HTR-8/SVneo (cell line): ENCODE measurements at places on chromosomes 5 and 9.

DNA sequence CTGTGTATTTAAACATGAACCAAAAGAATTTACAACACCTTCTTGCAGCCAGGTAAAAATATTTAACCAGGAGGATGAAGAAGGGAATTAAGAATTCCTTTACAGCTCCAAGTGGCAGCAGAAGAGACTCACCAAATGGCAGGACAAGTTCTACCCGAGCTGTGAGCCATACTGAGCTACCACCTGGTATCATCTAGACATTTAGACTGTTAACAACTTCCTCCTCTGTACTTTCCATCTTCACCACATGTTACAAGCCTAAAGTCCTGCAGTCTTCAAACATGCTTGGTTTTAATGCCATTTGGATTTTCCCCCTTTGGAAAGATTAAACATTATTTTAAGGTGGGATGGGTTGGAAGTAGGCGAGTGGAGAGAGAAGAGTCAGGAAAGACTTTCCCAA is 190.2 kb downstream of the TRPM6 start:
- DNase-seq, result no peak

DNA sequence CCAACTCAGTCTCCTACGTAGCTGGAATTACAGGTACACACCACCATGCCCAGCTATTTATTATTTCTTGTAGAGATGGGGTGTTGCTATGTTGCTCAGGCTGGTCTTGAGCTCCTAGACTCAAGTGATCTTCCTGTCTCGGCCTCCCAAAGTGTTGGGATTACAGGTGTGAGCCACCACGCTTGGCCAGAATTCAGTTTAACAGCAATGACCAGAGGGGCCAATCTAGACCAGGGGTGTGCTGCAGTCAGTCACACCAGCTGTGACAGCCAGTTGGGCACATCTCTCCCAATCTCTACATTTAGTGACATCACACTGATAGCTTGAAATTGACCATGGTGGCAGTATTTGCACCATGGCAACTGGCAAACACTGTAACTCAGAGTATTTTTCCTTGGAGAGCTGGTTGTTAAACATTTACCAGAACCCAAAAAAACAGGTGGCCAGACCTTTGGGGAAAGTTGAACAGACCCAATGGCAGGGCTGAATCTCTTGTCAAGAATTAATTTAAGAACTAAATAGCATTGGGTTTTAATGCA is 67.7 kb upstream of the UBTD2 start:
- no peak for DNase-seq

GRCh38 chr9:70883056-70883455 is 238.4 kb downstream of the TRPM3 start:
- no peak for DNase-seq

- no peak for DNase-seq
Observed at GRCh38 chr5:146849694-146850303, 28.8 kb downstream of the PPP2R2B start.

DNA sequence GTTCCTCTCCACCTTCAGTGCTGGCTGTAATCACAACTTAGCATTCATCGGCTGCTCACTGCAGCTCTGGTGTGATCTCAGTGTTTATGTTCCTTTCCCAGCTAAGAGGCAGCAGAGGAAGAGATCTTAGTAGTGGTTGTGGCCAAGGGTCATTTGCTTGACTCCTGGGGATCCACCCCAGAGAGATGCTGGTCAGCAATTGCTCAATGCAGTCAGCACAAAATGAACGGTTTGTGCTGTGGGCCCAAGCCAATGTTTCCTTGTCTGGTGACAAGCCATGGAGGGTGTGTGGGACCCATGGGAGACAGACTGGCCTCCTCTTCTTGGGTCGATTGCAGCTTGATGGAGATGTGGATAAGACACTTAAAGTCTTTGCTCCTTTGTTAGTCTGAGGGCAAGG is 16.1 kb upstream of the FRMD3 start:
- DNase-seq, result no peak

- DNase-seq, result no peak
Observed at GRCh38 chr5:107604990-107605389, 65.7 kb downstream of the EFNA5 start.

DNA sequence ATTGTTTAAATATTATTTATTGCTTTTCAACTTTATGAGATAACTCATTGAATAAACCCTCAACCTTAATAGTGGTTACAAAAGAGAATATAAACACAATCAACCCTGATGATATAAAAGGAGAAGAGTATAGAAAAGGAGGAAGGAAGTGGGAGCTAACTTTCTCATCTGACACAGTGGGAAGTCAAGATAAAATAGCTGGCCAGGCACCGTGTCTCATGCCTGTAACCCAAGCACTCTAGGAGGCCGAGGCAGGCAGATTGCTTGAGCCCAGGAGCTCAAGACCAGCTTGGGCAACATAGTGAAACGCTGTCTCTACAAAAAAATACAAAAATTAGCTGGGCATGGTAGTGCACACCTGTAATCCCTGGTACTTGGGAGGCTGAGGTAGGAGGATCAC is 93.5 kb downstream of the PPP2R2B start:
- no peak for DNase-seq

DNA sequence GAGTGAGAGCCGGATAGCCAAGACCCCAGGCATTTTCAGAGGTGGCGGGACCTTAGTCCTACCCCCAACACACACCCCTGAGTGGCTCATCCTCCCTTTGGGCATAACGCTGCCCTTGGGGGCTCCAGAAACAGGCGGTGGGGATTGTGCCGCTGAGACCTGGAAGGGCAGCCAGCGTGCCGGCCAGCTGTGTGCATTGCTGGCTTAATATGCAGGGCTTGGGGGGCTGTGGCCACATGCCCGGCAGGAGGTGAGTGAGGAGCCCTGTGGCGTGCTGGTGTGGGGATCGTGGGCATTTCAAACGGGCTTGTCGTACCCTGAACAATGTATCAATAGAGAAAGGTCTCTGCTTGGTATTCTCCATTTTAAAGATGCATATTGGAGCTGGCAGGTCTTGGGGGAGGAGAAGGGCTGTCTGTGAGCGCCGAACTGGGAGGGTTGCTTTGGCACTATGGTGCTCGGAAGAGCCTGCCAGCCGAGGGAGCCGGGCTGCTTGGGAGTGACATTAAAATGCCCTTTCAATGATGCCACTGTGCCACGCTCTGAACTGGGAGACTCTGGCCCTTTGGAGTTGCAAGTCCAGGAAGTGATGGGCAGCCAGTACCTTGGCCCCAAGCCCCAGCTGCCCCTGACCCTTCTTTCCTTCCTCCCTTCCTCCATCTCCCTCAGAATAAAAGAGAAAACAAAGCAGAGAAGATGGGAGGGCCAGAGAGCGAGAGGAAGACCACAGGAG is 11.2 kb upstream of the OLFM1 start:
- no peak for DNase-seq

DNA sequence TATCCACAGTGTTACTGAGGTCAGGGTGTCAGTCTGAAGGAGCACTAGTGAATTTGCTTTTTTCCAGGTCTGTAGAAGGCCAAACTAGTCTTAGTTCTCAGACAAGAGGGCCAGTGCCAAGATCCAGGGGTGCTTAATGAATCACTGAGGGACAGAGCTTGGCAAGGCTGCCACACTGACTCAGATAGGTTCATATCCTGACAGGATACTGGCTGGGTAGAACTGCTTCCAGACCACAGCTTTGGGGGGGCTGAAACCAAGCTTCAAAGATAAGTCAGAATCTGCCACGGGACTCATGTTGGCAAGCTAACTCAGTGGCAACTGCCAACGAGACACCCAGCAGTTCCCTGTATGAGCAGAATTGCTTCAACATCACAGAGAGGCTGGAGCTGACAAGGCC is 1125.4 kb downstream of the EFNA5 start:
- no peak for DNase-seq

GRCh38 chr9:127990554-127990953 is 9.8 kb upstream of the EEIG1 start:
- DNase-seq, result no peak

GRCh38 chr9:120783602-120784047 is 9.6 kb downstream of the FBXW2 start:
- DNase-seq, result peak; percentile 23

DNA sequence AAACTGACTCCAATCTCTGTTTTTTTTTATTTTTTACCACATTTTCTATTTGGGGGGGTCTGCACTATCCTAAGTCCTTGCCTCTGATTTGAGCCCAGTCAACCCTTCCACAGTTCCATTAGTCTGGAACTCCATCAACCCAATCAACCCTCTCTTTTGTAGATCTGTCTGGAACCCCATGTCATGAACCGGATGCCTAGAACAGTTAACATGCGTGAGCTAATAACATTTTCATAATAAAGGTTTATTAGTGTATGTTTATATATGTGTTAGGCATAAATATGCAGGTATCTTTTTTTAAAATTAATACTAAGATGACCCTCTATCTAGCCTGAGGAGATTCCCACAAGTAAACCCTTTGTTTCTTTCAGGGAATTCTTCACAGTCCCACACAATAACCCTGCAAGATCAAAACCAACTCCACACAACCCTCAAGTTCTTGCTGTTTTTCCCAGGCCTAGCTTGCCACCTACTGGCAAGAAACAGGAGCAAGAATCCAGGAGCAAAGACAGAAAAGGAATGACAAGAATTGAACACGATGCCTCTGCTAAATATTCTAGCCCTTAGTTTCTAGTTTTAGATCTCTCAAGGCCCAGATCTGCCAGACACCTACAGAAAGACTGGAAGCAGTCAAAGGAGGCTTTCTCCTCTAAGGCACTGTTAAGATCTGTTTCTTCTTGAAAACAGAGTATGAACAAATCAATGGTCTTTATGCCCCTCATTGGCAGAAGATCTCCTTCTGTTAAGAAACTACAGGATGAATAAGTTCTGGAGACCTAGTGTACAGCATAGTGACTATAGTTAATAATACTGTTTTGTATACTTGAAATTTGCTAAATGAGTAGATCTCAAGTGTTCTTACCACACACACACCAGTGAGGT is 100.4 kb downstream of the TRIM36 start:
- peak; percentile 21 for DNase-seq

- DNase-seq, result no peak
Observed at GRCh38 chr9:107260437-107261081, 22.5 kb upstream of the RAD23B start.

- DNase-seq, result no peak
Observed at GRCh38 chr5:31984691-31985090, 189.4 kb downstream of the GOLPH3 start.

GRCh38 chr9:19223724-19224123 is 6.8 kb upstream of the DENND4C start:
- no peak for DNase-seq

DNA sequence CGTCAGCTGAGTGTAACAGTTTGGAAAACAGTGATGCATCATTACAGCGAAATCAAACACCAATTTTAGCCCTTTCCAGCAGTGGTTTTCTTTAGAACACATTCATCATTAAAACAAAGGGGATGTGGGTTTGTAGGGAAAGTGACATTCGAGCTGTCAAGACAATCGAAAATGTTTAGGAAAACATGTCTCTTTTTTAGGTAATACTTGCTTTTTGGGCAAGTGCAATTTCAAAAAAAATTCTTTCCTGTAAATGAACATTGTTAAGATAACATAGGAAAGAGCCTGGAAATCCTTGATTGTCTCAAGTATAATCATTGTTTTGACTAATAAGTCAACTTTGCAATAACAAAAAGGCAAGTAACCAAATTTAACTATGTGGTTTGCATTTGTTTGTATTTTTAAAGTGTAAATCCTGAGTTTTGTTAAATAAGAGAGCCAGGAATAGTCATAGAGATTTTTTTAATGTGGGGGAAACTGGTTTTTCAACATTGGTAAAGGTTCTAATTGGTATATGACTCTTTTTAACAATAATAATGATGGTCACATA is 182.5 kb downstream of the TTLL11 start:
- no peak for DNase-seq

DNA sequence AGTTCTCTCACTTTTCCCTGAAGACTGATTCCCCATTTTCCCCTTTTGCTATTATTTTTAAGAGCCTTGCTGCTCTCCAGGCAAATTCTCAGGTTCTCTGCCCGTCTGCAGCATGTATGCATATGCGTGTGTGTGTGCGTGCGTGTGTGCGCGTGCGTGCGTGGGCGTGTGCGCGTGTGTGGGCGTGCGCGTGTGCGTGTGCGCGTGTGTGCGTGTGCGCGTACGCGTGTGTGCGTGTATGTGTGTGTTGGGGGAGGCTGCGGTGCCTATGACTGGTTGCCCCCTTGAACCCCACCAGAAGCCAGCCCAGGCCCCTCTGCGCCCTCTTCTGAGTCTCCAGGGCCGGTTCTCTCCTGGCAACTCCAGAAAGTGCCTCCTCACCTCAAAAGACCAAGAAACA is 987 bp upstream of the FOXI1 start:
- no peak for DNase-seq

GRCh38 chr5:78320401-78320800 is 25.9 kb upstream of the AP3B1 start:
- DNase-seq, result peak; percentile 18

GRCh38 chr5:7794823-7795222 is 56.1 kb downstream of the CFAP90 start:
- no peak for DNase-seq

GRCh38 chr5:73263001-73263710 is 90.2 kb downstream of the TMEM174 start:
- no peak for DNase-seq

- DNase-seq, result no peak
Observed at GRCh38 chr5:32664523-32664922, 46.6 kb upstream of the NPR3 start.

DNA sequence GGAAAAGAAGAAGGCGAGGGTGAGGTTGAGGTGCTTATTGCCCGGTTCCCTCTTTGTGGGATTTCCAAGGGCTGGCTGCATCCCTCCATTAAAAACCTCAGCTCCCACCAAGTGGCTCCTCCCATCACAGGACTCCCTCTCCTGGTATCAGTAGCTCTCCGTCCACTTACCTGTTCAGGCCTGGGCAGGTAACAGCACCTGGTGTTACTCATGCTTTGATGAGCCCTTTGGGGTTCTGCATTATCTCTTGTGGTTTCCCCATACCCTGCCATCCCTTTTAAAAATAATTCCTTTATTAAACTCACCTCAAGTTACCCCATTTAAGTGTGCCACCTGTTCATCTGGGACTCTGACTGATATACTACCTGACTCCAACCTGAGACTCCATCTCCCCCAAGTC is 17.5 kb upstream of the TGFBR1 start:
- no peak for DNase-seq

GRCh38 chr9:75148561-75148960 is 60.2 kb downstream of the OSTF1 start:
- peak; percentile 34 for DNase-seq

- DNase-seq, result no peak
Observed at GRCh38 chr9:98330831-98331230, 75.4 kb upstream of the TBC1D2 start.

GRCh38 chr9:69204849-69205248 is 30.8 kb downstream of the TJP2 start:
- DNase-seq, result no peak

GRCh38 chr5:150295172-150295634 is 5.6 kb upstream of the CAMK2A start:
- DNase-seq, result peak; percentile 71

DNA sequence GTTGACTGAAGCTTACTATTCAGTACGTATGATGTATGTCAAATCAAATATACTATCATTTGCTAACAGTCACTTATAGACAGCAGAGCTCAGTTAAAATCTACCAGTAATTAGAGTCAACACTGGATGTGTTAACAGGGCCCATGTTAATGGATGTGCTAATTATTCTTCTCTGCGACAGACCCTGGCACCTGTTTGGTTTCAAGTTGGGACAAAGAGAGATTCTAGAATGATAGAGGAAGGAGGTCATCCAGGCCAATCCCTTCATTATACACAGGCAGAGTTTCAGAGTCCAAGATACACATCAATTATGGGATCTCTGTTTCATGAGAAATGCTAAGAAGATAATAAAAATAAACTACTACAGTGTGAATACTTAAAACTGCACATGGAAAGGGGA is 615.0 kb downstream of the ZNF608 start:
- no peak for DNase-seq

GRCh38 chr9:135864447-135865049 is 42.8 kb downstream of the CAMSAP1 start:
- DNase-seq, result peak; percentile 52
